Activated T-helper 17 cell treated with anti-CD3 and anti-CD28 coated beads, Interleukin-2, amount 50 U/mL, for 72 hours (primary cell): ENCODE measurements at places on chromosomes 5 and 9. TPM values are rescaled to one million over a fixed set of nuclear protein-coding genes. Genes with fewer than 3 reads are reported as not detected.

Gene IL13
- 4.3 TPM for total RNA-seq

Gene CCL21
- not detected for total RNA-seq

Gene SLC4A9
- total RNA-seq = 0.26 TPM

Gene ACOT12
- not detected for total RNA-seq

Gene STC2
- total RNA-seq = 6.2 TPM

Gene PCDHA13
- total RNA-seq = not detected

Gene CARTPT
- total RNA-seq = not detected

Gene PAPPA
- 0.35 TPM for total RNA-seq

Gene PLPP7
- total RNA-seq = not detected

Gene CD14
- total RNA-seq = 0.32 TPM

DNA sequence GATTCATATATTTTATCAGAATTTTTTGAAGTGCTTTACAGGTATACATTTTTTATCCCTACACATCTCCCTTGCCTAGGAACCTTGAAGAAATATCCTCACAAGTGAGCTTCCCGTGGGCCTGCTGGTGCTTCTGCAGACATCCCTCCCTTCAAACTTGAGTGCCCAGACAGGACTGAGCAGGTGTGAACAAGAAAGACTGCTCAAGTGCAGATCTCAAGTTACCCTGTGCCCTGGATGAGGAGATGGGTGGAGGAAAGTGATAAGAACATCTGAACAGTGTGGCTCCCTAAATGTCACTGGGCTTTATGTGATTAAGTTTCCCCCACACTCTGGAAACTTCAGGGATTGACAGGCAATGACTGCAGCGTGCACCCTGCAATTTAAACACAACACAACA is 209.8 kb downstream of the TLE1 start:
- no peak for ATAC-seq

DNA sequence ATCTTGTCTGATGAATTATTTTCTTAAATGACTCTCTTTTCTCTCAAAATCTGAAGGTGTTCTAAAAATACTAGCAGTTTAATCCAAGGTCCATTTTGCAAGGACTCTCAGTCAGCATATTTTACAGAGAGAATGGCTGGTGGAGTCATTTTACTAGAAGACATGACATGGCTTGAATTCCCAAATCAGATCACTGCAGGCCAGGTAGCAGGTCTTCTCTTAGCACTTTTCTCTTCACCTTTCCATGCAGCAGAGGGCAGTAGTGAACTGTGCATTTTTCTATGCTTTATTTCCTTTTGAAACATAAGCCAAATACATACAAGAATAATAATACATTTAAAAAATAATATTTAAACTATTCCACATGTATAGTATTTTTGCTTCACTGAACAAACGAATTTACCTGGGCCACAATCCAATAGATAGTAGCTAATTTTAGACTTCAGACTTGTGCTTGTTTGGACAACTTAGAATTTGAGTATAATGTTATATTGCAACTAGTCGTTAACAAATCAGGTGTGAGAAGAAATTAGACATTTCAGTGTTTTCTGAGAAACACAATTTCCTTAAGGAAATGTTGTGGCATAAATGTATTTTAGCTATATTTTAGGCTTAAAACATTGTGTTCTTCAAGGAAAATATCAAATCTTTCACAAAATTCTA is 289.4 kb upstream of the DAB2 start:
- ATAC-seq = no peak

DNA sequence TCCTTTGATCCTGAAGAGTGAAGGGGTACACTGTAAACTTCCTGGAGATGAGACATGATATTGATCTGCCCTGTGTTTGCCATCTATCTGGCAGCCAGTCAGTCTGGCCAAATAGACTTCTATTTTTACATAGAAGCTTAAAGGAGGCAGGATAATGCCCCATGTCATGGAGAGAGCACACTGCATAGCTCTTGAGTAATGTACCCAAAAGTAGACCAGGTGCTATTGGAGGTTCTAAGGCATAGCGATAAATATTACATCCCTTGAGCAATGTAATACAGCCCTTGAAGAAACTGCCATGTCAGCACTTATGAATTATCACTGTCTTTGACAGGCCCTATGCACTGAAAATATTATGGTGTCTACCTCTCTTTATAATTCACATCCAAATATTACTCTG is 131.8 kb downstream of the GHR start:
- ATAC-seq = no peak

DNA sequence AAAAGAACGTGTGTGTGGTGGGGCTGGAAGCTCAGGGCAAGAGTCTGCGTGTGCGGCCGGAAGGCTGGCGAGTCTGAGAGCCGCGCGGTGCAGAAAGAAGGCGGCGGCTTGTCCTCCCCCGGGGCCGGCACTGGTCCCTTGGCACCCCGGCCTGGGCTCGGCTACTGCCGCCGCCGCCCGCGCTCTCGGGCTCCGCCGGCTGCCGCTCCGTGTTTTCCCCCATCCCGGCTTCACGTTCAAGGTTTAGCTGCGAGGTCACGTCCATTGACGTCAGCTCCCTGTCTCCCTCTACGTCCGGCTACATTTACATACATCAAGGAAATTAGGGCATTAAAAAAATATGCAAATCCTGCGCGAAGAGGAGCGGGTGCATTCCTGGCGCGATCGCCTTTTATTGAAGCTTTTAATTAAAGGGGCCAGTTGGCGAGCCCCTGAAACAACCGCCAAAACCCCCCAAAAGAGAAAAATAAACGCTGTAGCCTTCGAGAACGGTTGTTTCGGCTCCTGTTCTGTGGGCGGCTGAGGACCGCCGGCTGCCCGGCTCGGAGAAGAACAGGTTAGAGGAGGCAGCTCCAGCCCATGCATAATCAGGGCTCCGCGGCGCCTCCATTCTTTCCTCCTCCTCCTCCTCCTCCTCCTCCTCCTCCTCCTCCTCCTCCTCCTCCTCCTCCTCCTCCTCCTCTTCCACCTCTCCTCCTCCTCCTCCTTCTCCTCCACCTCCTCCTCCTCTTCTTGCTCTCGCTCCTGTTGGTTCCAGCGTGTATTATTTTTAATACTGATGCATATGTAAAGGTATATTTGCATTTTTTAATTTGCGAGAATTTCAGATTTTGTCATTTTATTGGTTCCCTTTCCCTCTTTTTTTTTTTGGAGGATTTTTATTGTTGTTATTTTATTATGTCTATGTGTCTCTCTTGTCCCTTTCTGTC is 207.0 kb downstream of the MEF2C start:
- ATAC-seq = no peak

DNA sequence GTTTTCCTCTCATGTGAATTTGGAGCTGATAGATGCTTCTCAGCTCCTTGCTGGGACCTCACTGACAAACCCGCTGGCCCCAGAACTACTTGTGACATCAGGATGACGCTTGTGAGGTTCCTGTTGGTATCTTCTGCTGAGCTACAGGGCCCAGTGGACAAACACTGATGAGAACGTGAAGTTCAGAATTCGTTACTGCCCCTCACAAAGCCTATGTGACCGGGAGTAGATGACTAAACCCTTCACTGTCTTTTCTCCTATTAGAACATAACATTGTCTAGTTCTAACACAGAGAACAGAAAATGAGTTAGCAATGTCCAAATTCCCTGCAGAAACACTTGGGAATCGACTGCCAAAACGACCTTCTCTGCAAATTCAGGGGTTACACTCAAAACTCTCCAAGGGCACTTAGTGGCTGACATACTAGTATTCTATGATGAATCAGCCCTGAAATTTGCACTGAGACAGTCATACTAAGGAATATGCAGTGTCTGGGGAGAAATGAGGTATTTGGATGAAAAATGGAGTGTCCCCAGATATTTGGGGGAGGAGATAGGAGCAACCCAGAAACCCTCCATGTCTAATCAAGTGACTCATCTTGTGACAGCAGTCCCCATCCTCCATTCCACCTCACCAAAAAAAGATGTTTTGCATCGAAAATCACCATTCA is 143.2 kb upstream of the TRIM32 start:
- ATAC-seq = no peak

GRCh38 chr9:12554636-12555035 is 138.5 kb upstream of the TYRP1 start:
- no peak for ATAC-seq

DNA sequence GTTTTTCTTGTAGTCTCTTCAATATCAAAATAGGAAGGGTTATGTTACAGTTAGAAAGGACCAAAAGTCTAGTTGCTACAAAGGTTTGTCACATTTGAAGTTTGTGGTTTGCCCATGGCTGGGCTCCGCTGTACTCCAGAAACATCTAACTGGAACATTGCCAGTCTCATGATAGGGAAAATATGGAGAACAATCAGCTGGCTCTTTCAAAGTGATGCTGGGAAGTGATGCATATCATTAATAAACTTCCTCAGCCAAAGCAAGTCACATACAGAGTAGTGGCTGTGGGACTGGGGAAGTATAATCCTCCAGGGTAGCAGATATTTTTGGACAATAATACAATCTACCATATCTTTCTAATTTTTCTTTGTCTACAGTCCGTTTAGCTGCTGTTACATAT is 8.8 kb downstream of the BTF3 start:
- no peak for ATAC-seq

DNA sequence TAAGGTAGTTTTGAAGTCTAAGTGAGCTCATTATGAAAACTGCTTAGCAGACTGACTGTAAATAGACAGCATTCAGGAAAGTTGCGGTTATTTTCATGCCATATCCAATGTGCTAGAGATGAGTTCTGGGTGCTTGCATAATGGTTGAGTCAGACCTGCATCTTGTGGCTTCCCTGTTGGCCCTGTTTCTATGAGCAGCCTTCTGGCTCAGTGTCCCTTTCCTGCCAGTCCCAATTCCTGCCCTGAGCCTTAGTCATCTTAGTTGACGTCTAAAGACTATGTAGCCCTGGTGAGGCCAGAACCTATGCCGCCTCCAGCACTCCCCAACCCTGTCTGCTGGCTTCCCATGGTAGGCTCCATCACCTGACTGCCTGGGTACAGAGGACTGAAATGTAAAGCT is 76.3 kb upstream of the TNFSF8 start:
- peak; percentile 83 for ATAC-seq

DNA sequence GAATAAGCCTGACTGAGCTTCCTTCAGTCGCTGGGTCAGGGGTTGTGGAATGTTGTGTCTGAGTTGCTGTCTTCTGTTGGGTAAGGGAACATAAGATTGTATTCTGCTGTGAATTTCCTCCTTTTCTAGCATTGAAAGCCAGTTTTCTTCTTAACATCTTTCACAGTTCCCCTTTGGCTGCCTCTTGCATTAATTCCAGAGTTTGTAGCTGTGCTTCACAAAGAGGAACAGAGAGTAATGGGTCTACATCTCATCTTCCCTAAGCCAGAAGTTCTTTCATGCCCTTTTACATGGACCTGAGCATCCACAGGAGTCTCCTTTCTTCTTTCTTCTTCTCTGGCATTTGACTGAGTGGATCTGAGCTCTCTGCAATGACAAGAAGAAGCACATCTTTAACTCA is 686.8 kb downstream of the KCTD16 start:
- no peak for ATAC-seq
